ENCODE measurements at places on chromosomes 2 and 18.

- no peak for DNase-seq
Observed at GRCh38 chr2:226087505-226088365, 688.2 kb downstream of the NYAP2 start.

DNA sequence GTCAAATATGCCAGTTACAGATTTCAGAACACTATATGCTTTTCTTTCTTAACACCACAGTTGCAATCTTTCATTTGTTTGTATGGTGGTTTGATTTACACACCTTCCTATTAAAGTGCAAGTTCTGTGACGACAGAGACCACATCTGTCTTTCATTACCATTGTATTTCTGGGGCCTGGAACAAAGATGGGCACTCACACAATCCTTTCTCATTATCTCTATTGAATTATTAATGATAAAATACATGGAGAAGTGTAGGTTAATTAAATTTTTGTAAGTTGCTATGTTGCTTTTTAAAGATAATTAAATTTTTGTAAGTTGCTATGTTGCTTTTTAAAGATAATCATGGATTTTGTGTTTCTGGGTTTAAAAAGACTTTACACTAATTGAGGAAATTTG, 79.9 kb downstream of the KCTD18 start:
- DNase-seq = no peak

- no peak for DNase-seq
Observed at GRCh38 chr2:195595825-195596224, 61.2 kb upstream of the SLC39A10 start.

GRCh38 chr2:168220965-168221819, 26.2 kb downstream of the STK39 start:
- no peak for DNase-seq

- no peak for DNase-seq
Observed at GRCh38 chr18:79495591-79496071, 99.9 kb downstream of the NFATC1 start.

- no peak for DNase-seq
Observed at GRCh38 chr2:105777506-105778055, 32.9 kb downstream of the NCK2 start.

- DNase-seq = no peak
Observed at GRCh38 chr2:191598296-191598695, 79.6 kb upstream of the NABP1 start.

DNA sequence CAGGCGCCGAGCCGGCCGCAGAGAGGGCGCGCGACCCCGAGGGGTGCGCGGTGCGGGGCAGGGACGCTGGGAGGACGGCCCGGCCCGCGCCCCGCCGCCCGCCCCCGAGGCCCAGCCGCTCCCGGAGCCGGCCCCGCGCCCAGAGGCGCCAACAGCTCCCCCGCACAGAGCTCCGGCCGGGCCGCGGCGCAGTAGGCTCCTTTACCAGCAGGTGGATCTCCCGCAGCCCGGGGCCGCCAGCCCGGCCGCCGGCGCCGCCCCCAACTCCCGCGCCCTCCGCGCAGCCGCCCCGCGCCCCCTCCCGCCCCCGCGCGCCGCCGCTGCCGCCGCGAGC, 258 bp downstream of the MGAT4A start:
- peak; percentile 75 for DNase-seq

- DNase-seq = no peak
Observed at GRCh38 chr2:23600346-23600745, 215.4 kb downstream of the KLHL29 start.

GRCh38 chr2:31384351-31384750, 30.2 kb downstream of the XDH start:
- no peak for DNase-seq

DNA sequence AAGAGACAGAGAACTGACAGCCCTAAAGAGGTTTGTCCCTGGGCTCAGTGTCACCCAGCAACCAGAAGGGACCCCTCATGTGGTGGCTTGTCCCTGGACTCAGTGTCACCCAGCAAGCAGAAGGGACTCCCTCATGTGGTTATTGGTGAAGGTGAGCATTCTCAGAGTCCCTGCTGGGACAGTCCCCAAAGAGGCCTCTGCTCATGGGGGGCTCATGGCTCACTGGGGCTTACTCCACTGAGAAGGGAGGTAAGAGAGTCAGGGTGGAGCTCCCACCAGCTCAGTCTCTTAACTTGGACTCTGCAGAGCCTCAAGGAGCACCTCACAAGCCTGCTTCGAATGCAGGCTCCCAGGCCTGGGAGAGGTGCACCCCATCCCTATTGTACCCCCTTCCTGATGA, 145.2 kb upstream of the COPS8 start:
- DNase-seq = no peak

- DNase-seq = no peak
Observed at GRCh38 chr2:171390941-171391516, 42.8 kb downstream of the METTL8 start.

GRCh38 chr2:128591022-128591860, 272.6 kb upstream of the HS6ST1 start:
- DNase-seq = no peak

DNA sequence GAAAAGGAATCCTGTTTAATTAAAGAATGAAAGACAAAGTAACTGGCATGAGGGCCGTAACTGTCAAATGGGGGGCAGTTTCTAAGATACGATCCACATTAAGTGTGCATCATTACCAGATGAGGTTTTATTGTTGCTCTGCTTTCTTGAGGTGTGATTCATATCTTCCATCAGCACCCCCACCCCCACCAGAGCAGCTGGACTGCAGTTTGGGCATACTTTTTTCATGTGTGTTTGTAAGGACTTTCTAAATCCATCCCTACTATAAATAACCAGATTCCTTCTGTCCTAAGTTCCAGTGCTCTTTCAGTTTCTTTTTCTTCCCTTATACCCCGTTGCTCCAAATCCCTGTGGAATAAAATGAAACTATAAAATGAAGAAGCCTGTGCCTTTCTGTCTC, 142.1 kb downstream of the CDCA7 start:
- no peak for DNase-seq

GRCh38 chr2:11692966-11693521, 23.0 kb upstream of the NTSR2 start:
- DNase-seq = peak; percentile 50

DNA sequence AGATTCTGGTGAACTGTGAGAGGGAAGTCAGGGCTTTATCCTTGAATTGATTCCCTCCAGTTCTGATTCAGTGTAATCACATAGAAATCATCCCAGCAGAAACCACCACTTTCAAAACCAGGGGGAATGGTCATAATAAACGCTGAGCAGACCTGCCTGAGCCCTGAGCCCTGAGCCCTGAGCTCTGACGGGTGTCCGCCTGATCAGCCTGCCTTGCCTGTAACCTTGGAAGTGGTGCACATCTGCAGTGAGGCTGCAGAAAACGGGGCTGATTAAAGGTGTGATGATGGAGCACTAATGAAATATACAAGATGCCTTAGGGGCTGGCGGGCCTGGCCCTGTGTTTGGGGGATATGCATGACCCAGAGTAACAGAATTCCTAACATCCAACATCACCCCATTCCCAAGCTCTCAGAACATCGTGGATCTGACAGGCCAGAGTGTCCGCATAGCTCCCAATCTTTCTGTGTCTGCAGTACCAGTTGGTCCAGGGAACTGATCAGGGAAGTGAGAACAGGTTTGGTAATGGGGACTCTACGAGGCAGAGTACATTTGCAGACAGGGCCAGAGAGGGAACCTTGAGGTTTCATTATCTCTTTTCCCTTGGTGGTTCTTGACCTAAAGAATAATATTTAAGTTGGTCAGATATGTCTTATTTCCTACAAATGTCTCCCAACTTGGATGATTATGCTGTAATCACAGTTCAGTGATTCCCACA, 37.8 kb downstream of the KCTD18 start:
- no peak for DNase-seq

DNA sequence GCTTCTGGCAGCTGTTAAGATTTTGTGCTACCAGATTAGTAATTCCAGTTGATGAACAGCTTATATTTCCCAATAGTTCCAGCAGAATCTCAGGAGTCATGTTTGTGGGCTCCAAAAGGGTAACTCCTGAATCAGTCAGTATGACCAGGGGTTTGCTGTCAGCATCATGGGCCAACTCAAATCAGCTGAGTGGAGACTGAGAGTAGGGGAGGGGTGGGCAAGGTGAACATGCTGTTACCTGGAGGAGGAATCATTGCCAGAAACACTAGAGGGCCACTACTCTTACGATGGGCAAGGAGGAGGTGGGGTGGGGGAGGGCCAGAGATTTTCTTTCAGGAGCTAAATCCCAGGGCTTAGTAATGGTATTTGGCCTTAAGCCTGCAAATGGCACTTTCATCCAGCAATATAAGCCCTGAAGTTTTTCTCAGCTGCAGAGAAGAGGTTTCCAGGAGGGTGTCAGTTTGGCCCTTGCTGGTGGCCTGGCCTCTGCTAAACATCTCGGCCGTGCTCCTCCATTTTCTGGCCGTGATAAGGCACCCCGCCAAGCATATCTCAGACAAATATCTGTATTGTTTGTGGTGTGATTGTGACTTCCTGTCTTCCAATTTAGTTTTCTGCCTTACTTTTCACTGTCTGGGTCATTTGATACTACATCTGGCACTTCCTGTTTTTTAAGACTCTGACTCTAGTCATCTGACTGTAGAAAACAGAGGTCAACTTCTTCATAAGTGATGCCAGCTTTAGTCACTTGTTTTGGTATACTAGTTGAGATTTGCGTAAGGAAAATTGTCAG, 120.5 kb upstream of the CXCR4 start:
- DNase-seq = no peak

DNA sequence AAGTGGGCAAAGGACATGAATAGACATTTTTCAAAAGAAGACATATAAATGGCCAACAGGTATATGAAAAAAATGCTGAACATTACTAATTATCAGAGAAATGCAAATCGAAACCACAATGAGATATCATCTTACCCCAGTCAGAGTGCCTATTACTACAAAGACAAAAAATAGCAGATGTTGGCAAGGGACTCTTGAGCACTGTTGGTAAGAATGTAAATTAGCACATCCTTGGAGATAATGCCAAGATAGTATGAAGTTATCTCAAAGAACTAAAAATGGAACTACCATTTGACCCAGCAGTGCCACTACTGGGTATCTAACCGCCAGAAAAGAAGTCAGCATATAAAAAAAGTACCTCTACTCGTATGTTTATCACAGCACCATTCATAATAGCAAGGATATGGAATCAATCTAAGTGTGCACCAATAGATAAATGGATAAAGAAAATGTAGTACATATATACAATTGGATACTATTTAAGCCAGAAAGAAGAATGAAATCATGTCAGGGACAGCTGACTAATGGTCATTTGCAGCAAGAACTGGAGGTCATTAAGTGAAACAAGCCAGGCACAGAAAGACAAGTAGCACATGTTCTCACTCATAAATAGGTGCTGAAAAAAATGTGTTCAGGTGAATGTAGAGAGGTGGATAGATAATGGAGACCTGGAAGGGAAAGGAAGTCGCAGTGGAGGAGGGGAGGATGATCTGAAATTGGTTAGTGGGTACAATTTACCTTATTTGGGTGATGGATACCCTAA, 141.7 kb upstream of the B3GNT2 start:
- DNase-seq = no peak

- no peak for DNase-seq
Observed at GRCh38 chr2:203914546-203915182, 21.9 kb upstream of the ICOS start.

GRCh38 chr18:55095584-55095983, 136.3 kb upstream of the CCDC68 start:
- no peak for DNase-seq

DNA sequence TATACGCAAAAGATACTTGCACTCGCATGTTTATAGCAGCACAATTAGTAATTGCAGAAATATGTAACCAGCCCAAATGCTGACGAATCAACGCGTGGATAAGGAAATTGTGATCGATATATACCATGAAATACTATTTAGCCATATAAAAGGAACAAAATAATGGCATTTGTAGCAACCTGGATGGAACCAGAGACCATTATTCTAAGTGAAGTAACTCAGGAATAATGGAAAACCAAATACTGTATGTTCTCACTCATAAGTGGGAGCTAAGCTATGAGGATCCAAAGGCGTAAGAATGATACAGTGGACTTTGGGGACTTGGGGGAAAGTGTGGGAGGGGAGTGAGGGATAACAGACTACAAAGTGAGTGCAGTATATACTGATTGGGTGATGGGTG, 1008.0 kb upstream of the CRIM1 start:
- no peak for DNase-seq

DNA sequence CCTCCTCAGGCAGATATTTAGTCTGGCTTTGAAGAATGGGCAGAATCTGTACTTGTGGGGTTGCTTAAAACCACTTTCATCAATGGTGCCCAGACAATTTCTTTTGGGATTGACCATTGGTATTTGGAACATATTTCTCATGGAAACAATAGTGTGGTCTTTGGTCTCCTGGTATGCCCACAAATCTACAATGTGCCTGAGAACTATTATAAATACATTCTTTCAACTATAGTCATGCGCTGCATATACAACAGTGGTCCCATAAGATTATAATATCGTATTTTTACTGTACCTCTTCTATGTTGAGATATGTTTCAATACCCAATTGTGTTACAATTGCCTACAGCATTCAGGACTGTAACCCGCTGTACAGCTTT, 34.8 kb upstream of the PPP4R1 start:
- DNase-seq = no peak

GRCh38 chr2:135931776-135932443, 53.5 kb downstream of the DARS1 start:
- DNase-seq = no peak

DNA sequence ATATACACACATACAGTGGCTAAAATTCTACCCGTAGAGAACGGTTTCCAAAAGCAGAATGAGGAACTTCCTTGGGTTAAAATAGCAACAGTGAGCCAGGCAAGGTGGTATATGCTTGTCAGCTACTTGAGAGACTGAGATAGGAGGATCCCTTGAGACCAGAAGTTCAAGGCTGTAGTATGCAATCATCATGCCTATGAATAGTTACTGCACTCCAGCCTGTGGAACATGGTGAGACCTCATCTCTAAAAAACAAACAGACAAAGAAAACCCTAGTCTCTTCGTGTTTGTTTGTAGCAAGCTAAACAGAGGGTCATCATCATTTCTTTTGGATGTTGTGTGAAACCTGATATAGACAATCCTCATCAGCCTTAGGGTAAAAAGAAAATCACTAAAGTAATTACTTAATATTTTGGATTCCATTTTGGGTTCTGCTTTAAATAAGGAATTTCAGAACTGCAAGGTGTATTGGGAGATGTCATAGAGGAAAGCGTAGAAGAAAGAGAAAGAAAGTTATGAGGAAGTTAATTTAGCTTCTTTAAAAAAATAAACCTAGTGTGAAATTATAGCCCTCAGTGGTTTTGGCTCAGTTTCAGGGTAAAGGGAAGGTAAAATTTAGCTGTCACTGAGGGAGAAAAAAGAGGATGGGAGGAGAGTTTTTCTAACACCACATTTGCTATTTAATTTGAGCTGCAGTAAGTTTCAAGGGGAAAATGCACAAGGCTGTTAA, 46.5 kb downstream of the PLEK start:
- DNase-seq = no peak

- DNase-seq = no peak
Observed at GRCh38 chr2:32743480-32744236, 115.8 kb downstream of the TTC27 start.

DNA sequence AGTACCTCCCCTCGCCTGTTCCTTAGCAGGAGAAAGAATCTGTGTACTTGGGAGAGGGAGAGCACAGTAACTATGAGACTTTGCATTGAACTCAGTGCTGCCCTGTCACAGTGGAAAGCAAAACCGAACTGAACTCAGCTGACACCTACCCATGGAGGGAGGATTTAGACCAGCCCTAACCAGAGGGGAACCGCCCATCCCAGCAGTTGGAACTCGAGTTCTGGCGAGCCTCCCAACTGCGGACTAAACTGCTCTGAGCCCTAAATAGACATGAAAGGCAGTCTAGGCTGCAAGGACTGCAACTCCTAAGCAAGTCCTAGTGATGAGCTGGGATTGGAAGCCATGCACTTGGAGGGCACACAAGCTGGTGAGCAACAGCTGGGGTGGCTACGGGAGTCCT, 110.4 kb downstream of the GRB14 start:
- no peak for DNase-seq

GRCh38 chr2:203993560-203993959, 57.0 kb downstream of the ICOS start:
- DNase-seq = no peak
